ENCODE measurements at places on chromosomes 6 and 20. TPM values are rescaled to one million over a fixed set of nuclear protein-coding genes. Genes with fewer than 3 reads are reported as not detected.

- no peak for DNase-seq
These were observed 100.0 kb upstream of the CITED2 start for GRCh38 chr6:139474145-139475108.

DNA sequence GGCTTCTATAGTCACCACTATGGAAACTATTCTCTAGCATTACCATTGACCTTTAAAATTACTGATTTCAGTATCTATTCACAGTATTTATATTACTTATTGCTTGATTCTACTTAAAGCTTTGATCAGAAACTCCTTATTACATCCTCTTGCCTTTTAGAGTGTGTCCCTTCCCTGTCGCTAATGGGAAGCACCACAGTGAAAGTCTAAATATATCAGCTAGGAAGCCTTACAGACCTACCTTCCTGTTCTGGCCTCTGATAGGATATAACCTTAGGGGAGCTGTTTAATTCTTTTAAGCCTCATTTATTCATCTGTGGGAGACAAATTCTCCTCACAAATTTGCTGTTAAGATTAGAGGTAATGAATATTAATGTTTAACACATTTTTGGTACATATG, 122.7 kb downstream of the ADGRB3 start:
- DNase-seq: no peak

DNA sequence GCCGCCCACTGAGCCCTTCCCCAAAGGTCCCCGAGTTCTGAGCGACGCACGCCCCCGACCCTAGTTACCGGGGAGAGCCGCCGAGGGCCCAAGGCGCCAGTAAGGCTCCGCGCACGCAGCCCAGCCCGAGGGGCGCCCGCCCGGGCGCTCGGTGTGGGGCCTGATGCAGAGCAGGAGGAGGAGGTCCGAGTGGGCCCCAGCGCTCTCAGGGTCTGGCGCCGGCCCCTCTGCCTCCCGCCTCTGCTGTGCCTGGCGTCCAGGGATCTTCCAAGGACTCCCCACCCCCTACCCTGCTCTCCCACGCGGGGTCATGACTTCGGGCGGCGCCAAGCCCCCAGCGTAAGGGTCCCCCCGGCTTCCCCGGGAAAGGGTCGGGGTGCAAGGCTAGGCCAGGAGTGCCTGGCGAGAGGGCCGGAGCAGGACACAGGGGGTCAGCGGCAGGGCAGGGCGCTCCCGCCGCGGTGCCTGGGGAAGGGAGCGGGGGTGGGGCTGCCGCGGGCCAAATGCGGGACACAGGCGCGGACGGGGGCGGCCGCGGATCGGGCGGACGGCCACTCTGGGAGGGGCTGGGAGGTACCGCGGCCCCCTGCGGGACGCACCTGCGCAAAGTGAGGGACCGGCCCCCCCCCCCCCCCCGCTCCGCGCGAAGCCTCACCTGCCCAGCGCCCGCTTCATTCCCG, 637 bp downstream of the ABHD12 start:
- peak; percentile 83 for DNase-seq

GRCh38 chr6:132128424-132128823, 177.3 kb upstream of the CCN2 start:
- no peak for DNase-seq

DNA sequence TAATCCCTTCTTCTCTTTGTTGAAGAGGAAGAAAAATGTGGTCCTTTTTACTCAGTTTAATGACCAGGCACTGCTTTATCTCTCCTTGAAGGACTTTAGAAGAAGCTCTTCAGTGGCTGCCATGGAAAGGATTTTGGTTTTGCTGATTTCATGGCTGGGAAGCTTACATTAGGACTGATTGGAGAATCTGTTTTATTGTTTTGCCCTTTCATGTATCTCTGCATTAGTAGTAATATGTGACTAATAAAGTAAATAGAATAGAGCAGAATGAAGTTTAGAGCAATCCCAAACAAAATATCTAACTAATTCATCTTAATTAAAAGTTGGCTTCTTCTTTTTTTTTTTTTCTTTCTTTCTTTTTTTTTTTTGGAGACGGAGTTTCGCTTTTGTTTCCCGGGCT, 502.9 kb downstream of the HAO1 start:
- no peak for DNase-seq

- DNase-seq: no peak
These were observed 483.2 kb downstream of the QKI start for GRCh38 chr6:163897669-163898068.

DNA sequence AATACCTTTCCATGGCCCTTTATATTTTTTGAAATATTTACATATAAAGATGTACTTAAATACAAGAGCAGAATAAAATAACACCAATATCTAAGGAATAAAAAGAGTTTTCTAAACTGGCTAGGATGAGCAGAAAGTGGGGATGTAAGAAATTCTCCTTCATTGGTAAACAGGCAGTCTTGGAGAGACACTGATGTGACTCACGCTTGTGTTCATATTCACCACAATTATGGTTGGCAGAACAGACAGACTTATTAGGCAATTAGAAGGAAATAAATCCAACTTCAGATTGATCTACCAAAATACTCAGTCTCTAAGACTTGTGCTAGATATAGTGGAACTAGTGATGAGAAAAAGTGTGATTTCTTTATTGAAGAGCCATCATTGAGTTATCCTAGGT, 463.7 kb downstream of the CDC5L start:
- DNase-seq: no peak

- no peak for DNase-seq
These were observed 51.0 kb upstream of the CLDN20 start for GRCh38 chr6:155212616-155213380.

- DNase-seq: no peak
These were observed 46.0 kb upstream of the HINT3 start for GRCh38 chr6:125910527-125910926.

DNA sequence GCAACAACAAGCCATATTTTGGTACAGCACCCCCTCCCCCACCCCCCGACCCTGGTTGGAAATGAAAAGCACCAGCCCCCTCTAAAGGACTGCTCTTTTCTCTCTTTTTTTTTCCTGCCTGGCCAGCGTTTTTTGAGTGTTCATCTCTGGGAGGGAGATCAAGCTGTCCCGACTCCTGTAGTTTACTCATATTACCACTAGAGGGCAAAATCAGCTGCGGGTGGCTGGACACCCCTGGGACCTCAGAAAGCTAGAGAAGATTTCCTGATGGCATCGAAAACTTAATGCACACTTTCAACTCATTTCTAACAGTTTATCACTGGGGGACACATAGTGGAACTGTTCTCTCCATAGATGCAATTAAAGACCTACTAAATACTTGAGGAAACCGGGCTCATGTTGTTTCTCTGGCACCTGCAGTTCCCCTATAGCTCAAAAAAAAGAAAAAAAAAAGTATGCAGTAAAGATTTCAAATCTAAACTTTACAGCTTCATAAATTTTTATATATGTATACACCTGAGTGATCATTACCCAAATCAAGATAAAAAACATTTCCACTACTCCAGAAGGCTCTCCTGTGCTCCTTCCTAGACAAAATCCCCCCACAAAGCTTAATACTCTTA, 24.4 kb downstream of the CNBD2 start:
- no peak for DNase-seq

DNA sequence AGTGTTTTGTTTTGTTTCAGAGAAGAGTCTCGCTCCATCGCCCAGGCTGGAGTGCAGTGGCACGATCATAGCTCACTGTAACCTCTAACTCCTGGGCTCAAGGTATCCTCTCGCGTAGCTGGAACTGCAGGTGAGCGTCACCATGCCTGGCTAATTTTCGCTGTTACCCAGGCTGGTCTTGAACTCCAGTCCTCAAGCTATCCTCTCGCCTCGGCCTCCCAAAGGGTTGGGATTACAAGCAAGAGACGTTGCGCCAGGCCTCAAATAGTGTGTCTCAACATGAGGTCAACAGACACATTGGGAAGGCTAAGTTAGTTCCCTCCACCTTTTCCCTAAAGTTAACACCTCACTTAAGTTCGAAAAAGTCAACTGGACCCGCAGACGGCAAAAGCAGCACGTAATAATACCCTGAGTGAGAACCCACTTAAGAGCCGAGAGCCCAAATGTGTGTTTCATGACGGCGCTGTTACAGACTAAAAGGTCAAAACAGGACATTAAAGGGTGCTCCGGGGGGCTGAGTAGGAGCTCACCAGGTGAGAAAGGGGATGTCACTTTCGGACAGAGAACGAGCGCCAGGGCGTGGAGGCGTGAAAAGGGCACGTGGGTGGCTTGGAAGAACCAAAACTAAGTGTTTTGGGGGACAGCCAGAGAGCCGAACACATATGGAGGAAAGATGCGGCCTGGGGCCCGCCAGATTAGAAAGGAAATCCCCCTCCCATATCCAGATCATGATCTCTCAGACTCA, 499 bp downstream of the TTI1 start:
- DNase-seq: no peak

DNA sequence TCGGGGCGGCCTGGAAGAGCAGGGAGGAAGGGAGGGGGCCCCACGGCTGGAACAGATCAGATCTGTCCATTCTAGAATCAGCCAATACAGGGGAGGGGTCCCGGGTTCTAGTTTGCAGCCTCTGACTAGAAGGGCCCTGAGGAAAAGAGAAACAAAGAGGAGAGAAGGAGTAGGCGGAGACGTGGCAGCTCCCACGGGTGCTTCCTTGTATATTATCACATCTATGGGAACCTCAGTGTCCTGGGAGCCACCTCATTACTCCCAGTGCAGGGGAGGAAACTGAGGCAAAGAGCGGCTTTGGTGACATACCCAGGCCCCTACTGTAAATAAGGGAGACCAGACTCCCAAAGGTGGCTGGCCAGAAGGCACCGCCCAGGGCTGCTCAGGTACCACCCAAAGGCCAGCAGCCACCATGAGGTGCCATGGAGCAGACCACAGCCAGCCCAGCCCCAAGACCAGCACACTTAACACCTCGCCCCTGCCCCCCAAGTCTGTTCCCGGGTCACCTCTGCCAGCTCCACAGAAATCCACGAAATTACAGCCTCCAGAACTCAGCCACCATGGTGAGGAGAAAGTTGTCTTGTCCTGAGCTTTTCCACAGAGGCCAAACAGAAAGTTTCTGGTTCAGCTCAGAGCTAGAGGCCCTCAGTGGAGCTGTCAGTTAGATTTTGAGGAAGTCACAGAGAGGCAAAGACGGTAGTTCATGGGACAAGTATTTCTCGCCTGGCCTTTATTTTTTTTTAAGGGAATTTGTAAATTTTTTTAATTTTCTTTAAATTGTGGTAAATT, 2.1 kb downstream of the ZC3H12D start:
- no peak for DNase-seq

DNA sequence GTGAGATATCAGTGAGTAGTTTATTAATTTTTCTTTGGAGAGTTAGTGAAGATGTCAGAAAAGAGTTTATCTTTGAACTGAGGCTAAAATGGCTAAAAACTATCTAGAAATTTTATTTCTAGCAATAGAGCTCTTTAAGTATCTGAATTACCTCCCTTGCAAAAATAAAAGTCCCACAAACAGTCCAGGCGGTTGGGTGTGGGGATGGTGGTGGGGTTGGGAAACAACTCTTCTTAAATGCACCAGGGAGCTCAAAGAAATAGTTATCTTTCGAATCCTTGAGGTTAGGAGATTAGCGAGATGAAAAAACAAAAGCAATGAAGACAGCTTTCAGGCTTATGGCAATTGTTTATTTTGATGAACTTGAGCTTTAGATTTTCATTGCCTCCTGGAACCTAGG, 1299.1 kb upstream of the ADGRB3 start:
- no peak for DNase-seq

DNA sequence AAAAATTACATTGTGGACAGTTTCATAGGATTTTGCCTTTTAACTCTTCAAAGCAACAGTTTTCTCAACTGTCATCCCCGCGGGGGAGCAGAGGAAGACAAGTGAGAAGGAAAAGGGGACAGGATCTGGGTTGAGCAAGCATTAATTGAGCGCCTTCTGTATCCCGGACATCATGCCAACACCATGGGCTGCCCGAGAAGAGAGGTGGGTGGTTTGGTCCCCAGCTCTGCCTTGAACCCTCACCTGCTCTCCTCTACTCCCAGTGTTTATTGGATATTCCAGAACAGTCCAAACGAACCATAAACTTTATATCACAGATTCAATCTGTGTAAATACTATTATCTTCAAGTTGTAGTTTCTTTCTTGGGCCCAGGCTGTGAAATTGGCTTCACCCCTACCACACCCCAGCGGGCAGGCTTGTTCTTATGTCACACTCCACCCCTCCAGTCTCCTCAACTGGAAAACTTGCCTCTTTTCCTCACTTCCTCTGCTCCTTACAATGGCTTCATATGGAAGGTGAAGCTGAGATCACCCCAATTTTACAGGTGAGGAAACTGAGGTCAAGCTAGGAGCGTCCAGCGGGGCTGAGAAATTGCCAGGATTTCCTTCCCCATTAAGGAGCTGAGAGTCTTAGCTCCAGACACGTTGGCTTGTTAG, 6.0 kb downstream of the PCK1 start:
- DNase-seq: peak; percentile 32

- no peak for DNase-seq
These were observed 119.4 kb downstream of the TBX18 start for GRCh38 chr6:84645000-84645399.

DNA sequence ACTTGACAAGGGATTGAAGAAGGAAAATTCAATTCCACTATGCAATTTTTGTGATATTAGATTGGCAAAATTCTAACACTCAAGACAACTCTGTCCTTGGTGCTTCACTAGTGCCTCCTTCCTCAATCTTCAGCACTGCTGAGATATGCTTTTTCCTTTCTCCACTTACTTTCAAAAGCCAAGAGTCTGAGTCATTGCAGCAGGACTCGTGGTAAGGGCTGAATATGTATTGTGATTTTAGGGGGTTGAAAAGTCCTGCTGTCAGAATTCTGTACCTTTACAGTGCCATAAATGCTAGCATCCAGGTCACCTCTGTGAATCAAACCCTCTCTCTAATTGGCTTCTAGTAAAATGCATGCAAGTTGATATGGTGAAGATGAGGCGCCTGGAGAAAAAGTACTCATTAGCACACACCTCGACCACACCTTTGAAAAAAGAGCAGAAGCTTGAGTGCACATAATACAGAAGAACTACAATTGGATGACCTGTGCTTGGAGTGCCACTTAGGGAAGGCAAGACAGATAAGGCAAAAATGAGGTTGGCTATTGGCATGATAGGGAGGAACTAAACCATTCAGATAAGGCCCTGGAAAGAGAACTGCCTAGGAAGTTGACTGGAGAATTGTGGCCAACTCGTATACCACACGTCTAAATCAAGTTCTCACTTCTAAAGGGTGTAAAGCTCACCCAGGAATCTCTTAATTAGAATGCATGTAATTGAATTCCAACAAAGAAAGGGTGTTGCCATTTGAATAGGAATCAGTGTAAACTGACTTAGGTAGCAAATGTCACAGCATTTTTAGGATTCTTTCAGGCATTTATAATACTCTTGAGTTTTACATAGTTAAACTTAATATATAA, 43.6 kb upstream of the FAM83B start:
- DNase-seq: no peak

The MCHR2 gene
- total RNA-seq: not detected

The SLC17A9 gene
- total RNA-seq: 16.3 TPM

The RSPH9 gene
- total RNA-seq: 0.23 TPM

The MMP24 gene
- 0.88 TPM for total RNA-seq

The IRF4 gene
- 2.7 TPM for total RNA-seq

The DEFB132 gene
- total RNA-seq: not detected

Data from posterior vena cava (tissue), 2 donors.